ENCODE measurements at places on chromosomes 4 and X.

DNA sequence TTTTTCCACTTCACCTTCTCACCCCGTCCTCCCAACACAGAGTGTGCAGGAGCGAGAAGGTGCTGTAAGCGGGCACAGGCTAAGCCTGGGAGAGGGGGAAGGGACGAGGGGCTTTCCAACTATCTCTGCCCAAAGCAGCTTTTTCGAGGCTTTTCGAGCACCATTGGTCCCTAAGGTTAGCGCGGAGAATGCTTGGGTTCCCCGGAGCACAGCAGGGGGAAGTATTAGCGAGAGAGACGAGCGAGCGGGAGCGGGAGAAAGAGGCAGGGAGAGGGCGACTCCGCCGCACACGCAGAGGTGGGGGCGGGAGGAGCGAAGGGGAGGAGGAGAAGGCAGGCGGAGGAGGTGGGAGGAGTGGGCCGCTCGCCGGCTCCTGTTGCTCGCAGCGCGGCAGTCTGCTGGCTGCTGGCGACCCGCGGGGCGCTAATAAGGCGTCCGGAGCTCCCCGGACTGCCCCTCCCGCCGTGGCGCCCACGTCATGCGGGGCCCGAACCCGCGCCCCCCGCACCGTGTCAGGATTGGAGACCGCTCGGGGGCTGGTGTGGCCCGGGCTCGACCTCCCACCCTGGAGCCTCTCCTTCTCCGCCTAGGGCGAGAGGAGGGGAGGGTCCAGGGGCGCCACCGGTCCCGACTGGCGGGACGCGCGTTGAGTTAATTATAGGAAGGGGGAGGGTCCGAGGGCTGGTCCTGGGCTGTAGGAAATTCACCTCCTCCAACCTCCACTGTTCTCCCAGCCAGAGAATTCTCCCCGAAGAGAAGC lies at the start of gene ADAMTS3:
Gene ADAMTS3 (minus strand): TSS at position 263 of the 760 bp plus-strand sequence. CDS start 459 bp downstream, outside the sequence.
- no peak for DNase-seq

DNA sequence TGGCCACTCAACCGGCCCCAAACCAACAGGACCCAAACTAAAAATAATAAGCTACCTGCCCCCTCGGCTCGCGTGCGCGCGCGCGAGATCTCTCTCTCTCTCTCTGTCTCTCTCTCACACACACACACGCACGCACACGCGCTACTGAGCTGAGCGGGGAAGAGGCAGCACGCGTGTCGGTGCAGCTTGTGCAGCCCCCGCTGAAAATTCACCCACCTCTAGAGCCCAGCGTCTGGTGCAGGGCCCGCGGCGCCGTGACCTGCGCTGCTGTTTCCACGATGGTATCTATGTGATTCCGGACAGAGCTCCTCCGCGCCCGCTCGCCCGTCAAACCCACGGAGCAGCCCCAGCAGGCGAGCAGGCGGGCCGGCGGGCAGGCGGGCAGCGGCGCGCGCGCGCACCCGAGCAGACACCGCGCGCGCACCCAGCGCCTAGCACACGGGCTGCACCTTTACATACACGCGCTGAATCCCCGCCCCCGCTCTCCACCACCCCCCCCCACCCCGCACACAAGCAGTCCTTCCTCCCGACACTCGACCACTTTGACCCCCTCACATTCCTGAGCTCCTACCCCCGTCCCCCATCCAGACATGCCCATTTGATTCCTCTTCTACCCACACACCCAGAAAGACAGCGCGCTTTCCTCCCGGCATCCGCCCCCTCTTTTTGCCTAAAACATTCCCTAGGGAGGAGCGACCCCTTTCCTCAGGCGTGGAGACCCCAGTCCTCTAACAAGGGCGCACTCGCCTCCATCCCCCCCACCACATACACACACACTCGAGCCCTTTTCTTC lies 1.0 kb downstream of the SLITRK4 start:
- DNase-seq: no peak

DNA sequence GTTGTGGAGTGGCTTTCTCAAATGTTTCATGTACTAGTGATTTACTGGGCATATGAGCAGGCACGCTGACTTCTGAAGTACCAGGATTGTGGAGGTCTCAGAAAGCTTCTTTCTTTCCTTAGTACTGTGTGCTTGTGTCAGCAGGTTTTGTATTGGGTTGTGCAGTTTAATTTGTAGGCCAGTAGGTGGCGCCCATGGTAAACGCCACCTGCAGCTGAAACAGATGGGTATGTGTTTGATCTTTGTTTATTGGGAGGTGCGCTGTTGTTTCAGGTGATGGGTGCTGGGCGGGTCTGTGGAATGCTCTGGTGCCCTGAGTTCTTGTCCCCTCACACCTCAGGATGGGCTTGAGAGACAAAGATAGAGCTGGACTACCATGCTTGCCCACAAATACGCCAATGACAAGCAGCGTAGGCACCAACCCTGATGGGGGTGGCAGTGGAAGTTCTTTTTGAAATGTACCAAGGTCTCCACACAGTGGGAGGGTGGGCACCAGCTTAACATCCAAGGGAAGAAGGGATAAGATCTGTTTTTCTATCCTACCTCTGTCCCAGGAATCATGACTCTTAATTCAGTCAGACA lies 141.5 kb downstream of the RPS6KA6 start:
- no peak for DNase-seq

GRCh38 chrX:112874175-112874574 lies 33.5 kb upstream of the AMOT start:
- DNase-seq: no peak

- DNase-seq: no peak
Observed at GRCh38 chrX:152530967-152531366, 79.9 kb upstream of the GABRA3 start.

- peak; percentile 48 for DNase-seq
Observed at GRCh38 chr4:158314756-158315487, 104.6 kb downstream of the TMEM144 start.

DNA sequence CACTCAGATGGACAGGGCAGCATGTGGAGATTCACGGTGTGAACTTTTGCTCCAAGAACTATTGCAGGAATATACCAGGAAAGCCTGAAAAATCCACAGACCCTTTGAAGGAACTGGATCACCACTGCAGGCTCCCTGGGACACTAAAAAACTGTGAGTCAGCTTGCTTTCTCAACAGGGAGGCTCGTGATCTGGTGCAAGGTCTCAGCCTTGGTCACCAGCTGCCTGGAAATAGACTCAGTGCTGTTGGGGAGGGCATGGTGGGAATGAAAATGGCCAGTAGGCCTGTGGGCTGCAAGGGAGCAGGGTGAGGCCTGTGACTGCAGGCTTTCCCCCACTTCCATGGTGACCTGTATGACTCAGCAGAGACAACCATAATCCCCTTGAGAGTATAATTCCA lies 426.4 kb upstream of the RPS6KA3 start:
- DNase-seq: no peak

DNA sequence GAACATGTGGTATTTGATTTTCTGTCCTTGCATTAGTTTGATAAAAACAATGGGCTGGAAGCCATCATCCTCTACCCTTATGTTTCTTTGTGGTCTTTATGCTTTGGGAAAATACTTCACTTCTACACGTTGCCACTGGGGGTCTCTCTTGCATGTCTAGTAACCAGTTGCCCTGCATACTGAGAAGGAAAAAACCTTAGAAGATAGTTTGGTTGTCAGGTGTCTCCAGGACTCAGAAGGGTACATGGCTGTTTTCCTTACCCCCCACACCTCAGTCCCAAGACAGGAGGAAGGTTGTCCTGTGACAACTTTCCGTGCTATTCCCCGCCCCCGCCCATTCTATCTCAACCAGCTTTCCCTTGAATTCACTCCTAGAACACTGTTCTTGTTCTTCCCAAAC lies 62.1 kb upstream of the LANCL3 start:
- DNase-seq: no peak

- DNase-seq: no peak
Observed at GRCh38 chrX:1853916-1854315, 239.1 kb downstream of the ASMT start.

GRCh38 chrX:12363216-12363615 lies 224.9 kb downstream of the FRMPD4 start:
- DNase-seq: no peak

GRCh38 chr4:28724239-28724638 lies 1863.6 kb downstream of the STIM2 start:
- no peak for DNase-seq

DNA sequence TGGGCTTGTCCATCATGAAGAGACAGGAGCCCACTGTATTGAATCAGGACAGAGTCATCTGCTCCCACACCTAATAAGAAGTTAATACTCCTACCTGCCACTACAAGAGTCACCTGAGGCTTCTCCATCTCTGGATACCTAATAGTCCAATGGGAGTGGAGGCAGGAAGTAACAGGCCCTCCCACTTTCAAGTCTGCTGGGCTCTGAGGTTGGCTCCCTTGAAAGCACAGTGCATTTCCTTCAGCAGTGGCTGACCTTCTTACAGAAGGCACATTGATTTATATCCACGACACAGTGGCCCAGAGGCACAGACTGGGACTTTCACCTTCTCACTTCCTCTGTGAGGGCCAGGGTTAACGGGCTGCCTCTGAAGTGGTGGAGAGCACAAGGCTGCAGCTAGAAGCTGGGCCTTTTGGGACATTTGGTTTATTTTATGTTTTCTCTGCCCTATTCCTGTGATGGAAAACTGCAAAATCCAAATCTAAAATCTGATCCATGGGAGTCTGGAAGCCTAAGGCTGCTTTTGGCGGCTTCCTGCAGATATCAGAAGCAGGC lies 38.1 kb downstream of the FRG2 start:
- no peak for DNase-seq

DNA sequence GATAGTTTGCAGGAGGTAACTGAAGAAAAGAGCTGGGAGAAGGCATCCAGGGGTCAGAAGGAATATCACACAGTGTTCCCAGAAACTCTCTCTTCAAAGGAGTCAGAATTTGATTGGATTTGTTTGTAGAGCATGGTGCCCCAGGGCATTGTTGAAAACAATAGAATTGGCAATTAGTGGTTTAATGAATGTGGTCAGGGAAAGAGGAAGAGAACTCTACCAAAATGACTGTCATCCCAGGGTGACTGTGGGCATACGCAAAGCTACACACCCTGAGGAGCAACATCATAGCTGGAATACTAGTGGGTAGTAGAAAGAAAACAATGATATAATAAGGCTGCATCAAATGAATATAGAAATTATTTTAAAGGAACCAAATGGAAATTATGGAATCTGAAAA lies 21.5 kb downstream of the TNIP2 start:
- DNase-seq: no peak
